Hematopoietic multipotent progenitor cell (in vitro differentiated cells): ENCODE measurements at places on chromosomes 4 and X.

DNA sequence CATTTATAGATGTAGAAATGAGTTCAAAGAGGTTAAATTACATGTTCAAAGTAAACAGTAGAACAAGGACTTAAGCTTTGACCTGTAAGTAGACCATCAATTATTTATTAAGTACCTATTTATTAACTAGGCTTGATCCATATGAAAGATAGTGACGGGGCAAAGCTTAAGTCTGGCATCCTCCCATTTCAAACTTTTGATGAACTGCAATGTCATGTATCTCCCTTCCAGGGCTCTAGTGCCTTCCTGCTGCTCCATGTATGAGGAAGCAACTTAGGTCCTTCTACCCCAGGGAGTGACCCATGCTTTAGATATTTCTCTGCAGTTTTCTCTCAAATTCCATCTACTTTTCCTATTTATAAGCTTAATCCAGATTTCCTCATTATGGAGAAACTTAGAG lies 31.9 kb upstream of the ANTXR2 start:
- no peak for DNase-seq

GRCh38 chr4:165537028-165537648 lies 158.3 kb downstream of the CPE start:
- peak; percentile 23 for DNase-seq

DNA sequence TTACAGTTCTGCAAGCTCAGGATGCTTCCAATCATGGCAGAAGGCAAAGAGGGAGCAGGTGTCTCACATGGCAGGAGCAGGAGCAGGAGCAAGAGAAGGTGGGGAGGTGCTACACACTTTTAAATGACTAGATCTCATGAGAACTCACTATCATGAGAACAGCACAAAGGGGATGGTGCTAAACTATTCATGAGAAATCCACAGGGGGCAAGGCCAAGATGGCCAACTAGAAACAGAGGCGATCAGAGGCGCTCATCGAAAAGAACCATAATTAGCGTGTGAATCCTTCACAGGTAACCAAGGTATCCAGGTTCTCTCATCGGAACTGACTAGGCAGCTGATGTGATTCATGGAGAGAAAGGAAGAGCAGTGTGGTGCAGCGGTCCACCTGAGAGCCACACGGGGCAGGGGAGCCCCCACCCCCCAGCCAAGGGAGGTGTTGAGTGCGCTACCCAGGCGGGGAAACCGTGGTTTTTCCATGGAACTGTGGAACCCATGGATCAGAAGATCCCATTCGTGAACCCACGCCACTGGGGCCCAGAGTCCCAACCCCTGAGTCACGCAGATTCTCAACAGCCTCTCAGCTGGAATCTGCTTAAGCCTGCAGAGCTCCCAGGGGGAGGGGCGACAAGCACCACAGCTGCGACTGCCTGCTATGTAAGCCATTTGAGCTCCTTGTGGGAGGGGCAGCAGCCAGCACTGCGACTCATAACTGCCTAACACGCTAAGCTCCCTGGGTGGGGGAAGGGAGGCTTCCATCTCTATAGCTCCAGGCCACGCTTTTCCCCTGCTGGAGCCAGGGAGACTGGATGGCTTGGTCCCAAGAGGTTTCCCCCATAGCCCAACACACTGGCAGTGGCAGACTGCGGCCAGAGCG lies 46.7 kb downstream of the FGF16 start:
- no peak for DNase-seq

- DNase-seq = no peak
Observed at GRCh38 chrX:54995621-54996020, 1.6 kb upstream of the PFKFB1 start.

- DNase-seq = no peak
Observed at GRCh38 chr4:5796976-5797375, 86.0 kb downstream of the EVC start.

DNA sequence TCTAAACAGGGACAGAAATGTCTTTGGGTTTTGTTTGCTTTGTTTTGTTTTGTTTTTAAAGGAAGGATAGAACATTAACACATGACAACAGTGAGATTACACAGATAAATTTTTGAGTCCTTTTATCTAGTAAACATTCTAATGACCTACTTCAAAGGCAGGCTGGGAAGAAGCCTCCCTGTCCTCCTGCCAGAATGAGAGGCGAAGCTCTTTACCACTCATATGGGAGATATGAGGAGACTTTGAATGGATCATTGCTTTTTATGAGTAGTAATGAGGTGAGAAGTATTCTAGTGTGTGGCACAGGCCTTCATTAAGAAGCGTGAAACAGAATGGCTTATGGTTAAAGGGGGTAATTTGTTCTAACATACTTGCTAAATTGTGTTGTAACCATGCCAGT lies 172.0 kb downstream of the FBXO8 start:
- DNase-seq = no peak

GRCh38 chr4:108794136-108794535 lies 31.3 kb upstream of the ETNPPL start:
- DNase-seq = no peak

DNA sequence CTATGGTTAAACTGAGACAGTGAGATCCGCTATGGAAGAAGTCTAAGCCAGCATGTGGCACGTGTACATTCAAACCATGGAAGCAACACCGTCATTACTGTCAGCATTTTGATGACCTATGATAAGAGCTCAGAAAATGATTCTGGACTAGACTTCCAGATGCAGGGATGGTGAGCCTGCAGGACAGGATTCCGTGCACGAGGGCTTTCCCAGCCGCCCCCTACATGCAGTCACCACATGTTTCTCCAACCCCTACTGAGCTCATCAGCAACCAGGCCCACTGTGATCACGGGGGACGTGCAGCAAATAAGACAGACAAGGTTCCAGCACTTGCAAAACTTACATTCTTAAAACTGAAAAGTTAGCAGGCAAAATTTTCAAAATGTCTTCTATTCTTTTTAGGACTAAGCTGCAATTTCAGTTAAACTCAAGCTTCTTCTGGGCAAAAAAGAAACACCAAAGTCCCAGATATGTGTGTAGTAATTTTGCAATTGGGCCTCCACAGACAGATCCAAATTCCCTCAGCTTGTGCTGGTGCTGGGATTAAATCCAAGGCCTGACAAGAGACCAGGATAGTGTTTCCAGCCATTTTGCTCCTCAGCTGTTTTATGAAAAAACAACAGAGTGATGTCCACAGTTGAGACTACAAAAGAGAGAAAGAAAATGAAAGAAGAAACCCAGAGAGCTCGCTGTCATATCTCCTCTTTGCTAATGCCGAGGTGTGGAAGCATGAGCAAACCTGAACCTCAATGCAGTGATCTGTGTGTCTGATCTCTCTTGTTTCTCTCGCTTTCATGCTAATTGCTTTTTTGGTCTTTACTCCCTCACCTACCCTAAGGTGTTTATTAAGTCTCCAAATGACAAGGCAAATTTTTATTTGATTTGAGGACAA lies 118.2 kb downstream of the AFAP1 start:
- no peak for DNase-seq

- no peak for DNase-seq
Observed at GRCh38 chrX:149715468-149715867, 3.6 kb downstream of the MAGEA11 start.

- DNase-seq = no peak
Observed at GRCh38 chrX:115419069-115419468, 129.6 kb downstream of the LUZP4 start.

DNA sequence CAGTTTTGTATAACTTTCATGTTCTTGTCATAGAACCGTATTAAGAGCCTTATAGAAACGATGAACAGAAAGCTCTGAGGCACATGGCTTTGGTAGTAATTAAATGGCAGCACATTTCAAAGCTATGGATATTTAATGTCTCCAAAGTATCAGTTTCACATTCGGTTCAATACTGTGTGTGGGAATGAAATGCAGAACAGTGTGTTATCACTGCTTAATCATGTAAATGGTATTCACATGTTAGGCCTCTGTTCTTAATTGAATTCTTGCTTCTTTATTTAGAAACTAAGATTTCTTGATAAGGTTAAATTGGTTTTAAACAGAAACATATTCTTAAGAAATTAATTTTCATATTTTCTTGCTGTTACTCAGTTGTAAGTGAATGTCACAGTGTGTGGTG lies 701.0 kb upstream of the PITX2 start:
- DNase-seq = no peak

- DNase-seq = no peak
Observed at GRCh38 chrX:133380711-133381619, 34.3 kb downstream of the GPC4 start.

DNA sequence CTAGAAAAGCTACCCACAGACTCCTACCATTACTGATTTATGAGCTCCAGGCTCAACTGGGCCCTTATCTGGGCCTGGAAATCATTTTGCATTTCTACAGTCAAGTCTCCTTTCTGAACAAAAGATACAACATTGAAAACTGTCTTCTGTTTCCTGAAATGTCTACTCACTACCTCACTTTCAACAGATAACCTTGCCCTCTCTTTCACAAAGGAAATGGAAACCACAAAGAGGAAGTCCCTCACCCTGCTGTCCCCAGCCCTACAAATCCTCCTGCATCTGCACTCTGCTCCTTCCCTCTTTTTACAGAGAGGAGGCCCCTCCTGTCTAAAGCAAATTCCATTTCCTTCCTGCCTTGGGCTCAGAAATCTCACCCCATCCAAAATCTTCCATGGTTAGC lies 24.8 kb upstream of the CYBB start:
- DNase-seq = peak; percentile 84

- no peak for DNase-seq
Observed at GRCh38 chr4:183173580-183174526, 74.8 kb downstream of the WWC2 start.

DNA sequence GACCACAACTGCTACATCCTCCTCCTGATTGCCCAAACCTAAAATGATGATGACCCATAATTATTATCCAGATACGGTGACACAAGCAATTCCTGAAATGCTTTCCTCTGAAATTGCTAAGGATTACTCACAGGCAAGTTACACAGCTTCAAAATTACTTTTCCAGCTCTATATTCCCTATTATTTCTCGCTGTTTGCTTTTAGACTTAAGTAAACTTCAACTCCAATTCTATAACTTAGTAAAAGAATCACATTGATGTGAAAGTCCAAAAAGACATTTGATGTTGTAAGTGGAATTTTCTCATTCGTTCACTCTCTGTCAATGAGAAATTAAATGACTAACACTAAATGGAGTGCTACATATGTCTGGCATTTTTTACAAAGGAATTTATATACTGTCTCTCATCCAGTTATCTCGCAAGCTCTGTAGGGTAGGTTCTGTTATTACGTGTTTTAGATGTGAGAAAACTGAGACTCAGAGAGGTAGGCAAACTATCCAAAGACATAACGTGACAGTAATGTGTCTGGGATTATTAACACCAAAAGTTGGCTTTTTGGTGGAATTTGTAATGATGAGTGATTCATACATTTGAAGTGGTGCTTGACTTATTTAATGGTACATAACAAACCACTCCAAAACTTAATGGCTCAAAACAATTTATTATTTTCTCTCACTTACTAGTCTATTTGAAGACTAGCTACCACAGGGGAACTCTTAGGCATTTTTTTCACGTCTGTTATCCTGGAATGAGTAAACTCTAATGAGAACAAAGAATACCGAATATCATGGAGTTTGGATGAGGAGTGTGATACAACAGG lies 31.5 kb downstream of the PALLD start:
- no peak for DNase-seq

DNA sequence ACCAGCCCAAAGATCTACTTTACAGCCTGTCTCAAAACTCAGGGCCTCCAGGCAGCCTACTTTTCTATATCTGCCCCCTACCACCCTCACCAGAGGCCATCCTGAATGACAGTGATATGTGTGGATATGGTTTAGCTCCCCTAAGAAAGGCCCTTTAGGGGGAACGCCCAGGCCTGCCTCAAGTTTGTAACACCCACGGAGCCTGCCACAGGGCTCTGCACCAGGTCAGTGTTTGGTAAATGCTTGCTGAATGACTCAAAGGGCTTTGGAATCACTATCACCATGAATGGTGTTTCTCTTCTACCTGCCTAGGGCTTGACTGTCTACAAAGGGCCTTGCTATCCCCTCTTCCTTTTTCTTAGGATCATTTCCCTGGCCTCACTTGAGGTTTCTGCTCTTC lies 11.3 kb upstream of the LONRF3 start:
- DNase-seq = no peak

DNA sequence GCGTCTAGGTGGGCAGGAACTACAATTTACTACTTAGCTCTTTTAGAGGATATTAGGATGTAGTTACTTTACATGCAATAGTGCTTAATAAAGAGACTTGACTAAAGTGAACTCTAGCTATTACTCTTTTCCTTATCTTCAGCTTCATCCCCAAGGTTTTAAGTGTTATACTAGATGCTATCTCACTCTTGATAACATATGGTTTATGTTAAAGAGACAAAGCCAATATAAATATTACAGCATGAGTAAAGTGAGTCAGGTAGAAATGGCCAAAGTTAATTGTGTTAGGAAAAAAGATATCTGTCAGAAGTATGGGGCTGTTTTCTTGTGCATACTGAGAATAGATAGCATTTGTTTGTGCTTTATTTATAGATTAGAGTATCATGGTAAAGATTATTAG lies 80.5 kb downstream of the STAG2 start:
- no peak for DNase-seq
